Hair follicular keratinocyte (primary cell): ENCODE measurements at places on chromosomes 16 and 17. TPM values are rescaled to one million over a fixed set of nuclear protein-coding genes. Genes with fewer than 3 reads are reported as not detected.

The DOC2A gene
- 0.39 TPM in 1 of 2 replicates, not detected in the other for total RNA-seq

The DDX5 gene
- 267 and 428 TPM in 2 replicates for total RNA-seq

The ARL16 gene
- total RNA-seq: 23.4 and 29.4 TPM in 2 replicates

The PIPOX gene
- total RNA-seq: 0.23 and 0.39 TPM in 2 replicates

The VAT1 gene
- total RNA-seq: 116 and 173 TPM in 2 replicates

The TERB1 gene
- total RNA-seq: not detected in 2 replicates

The CCL22 gene
- not detected in 2 replicates for total RNA-seq

The NKD1 gene
- total RNA-seq: 0.16 and 0.23 TPM in 2 replicates

The RPH3AL gene
- total RNA-seq: 0.31 and 3.2 TPM in 2 replicates
